ENCODE measurements at places on chromosomes 16 and 17. TPM values are rescaled to one million over a fixed set of nuclear protein-coding genes. Genes with fewer than 3 reads are reported as not detected.

Gene KRTAP3-2
- not detected for total RNA-seq

Gene ADAMTS18
- 2.5 TPM for total RNA-seq

Gene CACNG1
- total RNA-seq = not detected

Gene SCIMP
- total RNA-seq = not detected

- DNase-seq = no peak
Measured at GRCh38 chr17:81309140-81309858, 14.2 kb upstream of the SLC38A10 start.

DNA sequence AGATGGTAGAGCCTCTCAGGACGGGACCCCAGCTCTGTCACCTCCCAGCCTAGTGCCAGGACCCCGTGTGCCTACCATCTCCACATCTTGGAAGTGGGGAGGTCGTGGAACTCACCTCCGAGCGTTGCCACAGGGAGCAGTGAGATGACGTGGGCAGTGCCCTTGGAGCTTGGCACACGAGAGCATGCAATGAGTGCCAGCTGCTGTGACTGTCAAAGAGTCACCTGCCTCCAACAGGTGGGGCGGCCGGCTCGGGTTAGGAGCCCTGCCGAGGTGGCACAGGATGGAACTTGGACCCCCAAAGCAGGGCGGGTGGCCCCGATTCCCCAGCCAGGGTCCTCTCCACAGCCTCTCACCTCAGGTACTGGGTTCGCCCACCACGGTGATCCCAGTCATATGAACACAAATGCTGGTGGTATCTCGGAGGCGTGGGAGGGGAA is 5.5 kb downstream of the VPS4A start:
- DNase-seq = no peak

- peak; percentile 34 for DNase-seq
Measured at GRCh38 chr16:58196898-58197313, 1.0 kb downstream of the CSNK2A2 start.

DNA sequence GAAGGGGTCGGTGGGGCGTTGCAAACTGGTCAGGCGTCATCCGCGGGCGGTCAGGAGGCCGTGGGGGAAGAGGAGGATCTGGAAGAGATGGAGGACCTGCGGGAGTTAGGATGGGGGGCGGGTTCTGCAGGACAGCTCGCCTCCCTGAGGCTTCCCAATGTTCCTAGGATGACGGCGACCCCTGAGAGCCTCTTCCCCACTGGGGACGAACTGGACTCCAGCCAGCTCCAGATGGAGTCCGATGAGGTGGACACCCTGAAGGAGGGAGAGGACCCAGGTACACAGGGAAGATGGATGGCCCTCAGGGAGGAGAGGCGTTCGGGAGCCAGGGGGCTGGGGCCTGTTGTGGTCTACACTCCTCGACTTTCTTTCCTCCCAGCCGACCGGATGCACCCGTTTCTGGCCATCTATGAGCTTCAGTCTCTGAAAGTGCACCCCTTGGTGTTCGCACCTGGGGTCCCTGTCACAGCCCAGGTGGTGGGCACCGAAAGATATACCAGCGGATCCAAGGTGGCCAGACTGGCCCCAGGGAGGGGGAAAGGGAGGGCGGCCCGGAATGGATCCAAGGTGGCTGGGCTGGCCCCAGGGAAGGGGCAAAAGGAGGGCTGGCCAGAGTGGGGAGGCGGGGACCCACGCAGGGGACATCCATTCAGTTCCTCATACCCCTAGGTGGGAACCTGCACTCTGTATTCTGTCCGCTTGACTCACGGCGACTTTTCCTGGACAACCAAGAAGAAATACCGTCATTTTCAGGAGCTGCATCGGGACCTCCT is 839 bp downstream of the PLD2 start:
- DNase-seq = no peak

GRCh38 chr17:56624309-56624708 is 30.8 kb downstream of the NOG start:
- no peak for DNase-seq

DNA sequence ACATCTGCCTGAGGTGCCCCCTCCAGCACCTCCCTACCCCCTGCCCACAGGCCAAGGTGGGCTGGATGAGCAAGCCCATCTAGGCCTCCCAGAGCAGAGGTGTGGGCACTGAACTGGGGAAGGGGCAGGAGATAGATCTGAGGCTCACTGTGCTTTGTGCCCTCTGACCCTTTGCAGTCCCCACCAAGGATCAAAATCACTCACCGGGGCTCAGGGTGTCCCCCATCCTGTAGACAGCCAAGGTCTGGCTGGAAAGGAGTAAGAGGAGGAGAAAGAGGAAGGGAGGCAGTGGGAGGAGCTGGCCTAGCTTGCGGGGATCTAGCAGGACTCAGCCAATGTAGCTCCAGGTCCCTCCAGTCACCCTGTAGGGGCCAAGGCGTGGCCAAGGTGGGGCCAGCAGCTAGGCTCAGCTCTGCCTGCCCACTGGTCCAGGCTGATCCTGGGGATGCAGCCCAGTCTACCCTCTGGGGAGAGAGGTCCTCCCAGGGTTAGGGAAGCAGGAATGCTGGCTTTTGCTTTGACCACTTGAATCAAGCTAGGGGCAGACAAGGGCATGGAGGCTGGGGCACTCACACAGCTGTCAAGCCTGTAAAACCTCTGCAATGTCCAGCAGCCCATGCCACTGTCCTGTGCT is 1.8 kb downstream of the SLC12A4 start:
- DNase-seq = peak; percentile 42

DNA sequence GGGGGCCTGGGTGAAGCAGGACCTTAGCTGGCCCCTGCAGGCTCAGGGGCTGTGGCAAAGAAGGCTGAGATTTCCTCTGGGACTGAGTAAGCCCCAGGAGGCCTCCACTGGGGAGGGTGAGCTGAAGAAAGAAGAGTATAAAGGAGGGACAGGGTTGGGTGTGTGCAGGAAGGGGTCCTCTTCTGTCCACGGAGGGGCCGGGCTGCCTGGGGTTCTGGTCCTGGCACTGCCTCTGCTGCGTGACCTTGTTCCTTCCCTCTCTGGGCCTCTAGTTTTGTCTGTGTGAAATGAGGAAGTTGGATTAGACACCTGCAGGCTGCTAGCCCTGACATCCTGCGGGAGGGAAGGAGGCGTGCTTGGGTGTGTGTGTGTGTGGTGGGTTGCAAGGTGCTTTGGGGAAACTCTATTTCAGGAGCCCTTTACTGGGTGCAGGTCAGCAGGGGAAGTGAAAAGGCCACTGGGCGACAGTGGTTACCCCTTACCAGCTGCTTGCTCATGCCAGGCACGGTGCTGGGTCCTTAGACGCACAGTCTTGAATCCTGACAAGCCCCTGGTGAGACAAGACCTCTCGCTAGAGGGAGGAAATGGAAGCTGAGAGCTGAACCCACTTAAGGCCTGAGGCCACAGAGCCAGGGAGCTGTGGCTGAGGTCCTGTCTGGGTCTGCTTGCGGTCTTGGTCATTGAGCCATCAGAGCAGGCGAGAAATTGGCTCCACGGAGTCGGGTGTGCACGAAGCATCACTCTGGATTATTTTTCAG is 60.7 kb downstream of the OR1D5 start:
- no peak for DNase-seq

DNA sequence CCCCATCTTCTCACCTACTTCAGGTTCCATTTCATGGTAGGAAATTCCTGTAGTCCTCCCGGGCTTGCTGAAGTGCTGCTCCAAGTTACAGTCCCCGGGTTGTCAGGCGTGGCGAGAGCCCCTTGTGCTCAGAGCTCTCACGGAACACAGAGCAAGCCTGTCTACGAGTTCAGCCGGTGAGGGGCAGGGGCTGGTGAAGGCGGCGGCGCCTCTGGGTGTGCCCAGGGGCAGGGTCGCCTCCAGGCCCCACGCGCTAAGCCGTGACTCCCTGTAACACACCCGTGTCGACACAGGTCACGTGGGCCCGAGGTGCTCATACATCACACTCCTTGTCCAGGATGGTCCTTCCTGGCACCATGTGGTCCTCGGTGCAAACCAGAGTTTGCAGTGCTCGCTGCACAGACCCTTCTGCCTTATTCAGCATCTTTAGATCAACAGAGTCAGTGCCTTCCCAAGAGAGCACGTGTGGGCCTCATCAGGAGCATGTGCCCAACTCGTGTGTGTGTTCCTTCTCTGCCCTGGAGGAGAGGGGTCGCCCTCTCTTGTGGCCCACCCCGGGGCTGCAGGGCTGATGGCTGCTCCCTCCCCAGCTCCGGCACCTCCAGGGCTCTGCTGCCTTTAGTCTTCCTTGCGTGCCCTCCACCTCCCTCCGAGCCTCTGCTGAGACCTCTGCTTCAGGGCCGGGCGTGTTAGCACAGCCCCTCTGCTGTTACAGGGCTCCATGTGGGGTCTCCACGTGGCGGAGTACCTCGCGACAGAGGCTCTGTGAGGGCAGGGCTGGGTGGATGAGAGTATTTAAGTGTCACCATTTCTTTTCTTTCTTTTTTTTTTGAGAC is 51.2 kb downstream of the WDR45B start:
- no peak for DNase-seq

GRCh38 chr16:27265982-27266381 is 2.6 kb downstream of the NSMCE1 start:
- no peak for DNase-seq

DNA sequence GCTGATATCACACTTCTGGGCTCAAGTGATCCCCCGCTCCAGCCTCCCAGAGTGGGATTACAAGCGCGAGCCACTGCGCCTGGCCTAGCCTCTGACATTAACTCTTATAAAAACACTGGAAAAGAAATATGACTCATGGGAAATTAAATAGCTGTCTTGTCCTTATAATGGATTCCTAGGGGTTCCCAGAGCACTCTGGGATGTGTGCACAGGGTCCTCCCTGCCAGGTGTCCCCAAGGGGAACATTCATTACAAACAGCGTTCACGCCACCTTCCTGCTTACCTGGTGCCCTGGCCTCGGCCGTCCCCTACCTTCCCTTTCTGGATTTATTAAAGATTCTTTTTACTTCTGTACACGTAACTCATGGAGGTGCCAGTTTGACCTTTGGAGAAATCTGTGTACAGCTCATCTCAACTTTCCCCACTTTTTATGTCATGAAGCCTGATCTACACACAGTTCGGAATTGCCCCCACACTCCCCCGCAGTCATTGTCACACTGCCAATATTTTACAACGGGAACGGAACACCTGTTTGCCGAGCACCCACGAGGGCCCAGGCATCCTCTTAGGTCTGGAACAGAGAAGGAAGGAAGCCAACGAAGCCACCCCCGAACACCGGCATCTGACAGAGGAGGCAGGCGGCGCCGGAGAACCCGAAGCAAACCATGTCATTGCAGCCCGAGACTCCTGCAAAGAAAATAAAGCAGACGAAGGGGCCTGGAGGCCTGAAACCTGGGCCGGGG is 39.7 kb upstream of the MEAK7 start:
- no peak for DNase-seq

GRCh38 chr16:50797456-50797855 is 55.6 kb downstream of the CYLD start:
- DNase-seq = peak; percentile 9
